ENCODE measurements at places on chromosomes 13 and 19.
A peak's percentile ranks its signal among the peaks of the same experiment; 100 is the strongest.

DNA sequence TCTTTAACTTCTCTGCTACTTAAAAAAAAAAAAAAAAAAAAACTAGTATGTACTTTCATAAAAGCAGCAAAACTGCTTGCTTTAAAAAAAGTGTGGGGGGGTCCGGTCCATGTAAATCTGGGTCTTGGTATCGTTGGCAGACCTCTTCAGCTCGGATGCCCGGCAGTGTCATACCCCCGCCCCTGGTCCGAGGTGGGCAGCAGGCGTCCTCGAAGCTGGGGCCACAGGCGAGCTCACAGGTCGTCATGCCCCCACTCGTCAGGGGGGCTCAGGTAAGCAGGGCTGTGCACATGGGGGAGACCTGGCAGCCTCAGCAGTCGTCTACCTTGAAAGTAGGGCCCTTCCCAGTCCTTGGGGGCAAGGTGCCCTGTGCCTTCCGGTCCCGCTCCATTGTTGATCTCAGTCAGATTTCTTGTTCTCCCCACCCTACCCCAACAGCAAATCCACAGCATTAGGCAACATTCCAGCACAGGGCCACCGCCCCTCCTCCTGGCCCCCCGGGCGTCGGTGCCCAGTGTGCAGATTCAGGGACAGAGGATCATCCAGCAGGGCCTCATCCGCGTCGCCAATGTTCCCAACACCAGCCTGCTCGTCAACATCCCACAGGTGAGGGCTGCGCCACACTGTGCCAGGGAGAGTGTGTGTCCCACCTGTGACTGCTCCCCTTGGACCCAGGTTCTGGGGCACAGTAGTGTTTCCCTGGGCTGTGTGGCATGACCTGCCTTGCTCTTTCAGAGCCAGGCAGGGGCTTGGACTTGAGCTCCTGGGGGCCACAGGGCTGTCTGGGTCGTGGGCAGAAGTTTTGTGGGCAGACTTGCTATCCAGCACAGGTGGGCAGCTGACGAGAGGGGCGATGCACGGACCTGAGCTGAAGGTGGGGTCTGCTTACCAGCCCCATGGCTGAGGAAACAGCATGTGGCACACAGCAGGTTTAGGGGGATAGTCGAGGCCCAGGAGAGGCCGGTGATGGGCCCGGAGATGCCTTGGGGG, 19.4 kb downstream of the TSSK6 start:
- no peak for DNase-seq

- no peak for DNase-seq
These were observed 28.3 kb downstream of the CNMD start for GRCh38 chr13:52711286-52711685.

DNA sequence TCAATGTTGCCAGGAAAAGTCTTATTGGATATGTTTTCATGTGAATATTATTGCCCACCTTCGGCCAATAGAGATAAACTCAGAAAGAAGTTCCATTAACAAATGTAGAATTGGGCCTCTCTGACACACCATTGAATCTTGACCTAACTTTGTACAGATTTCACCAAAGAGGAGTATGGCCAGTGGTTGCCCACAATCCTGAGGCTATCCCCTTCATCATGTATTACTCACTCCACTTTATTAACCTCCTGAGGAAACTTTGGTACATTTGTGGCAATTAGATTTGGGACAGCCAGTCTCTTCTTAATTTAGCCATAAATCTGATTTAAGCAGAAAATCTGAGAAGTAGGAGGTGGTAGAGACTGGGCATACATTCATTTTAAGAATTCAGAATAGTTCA, 53.3 kb upstream of the POSTN start:
- no peak for DNase-seq

- peak; percentile 92 for DNase-seq
These were observed 116.4 kb downstream of the TSHZ3 start for GRCh38 chr19:31232871-31233270.

DNA sequence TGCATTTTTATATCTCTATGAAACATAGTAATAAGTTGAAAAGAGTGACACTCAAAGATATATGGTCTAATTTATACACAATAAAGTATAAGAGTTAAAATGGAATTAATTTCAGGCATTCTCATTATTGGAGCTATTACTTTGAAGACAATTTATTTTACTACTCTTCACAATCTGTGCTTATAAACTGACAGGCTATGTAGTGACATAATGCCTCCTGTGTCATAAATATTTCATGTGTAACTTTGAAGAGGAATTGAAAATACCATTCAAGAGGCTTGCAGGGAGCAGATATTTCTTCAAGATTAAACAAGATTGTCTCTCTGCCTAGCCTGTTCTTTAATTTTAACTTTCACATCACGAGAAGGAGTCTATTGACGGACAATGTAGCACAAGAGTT, 1881.5 kb upstream of the PCDH20 start:
- no peak for DNase-seq

DNA sequence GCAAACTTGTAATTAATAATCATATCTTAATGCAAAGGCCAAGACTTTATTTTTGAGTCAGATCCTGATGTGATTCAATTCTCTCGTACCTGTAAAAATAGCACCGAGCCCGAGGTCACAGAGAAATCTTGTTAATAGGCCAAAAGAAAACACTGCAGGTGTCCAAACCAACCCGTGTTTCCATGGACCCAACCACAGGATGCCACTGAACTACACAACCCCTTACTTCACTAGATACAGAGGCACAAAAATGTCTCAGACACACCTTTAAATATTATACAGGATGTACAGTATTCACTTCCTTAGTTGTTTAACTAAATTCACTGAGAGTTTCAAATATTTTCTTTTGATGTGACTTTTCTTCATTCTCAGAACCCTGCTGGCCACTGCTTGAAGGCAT, 530.9 kb downstream of the MYO16 start:
- DNase-seq: no peak

All from fibroblast of villous mesenchyme (primary cell).